ENCODE measurements at places on chromosomes 1 and 21.

DNA sequence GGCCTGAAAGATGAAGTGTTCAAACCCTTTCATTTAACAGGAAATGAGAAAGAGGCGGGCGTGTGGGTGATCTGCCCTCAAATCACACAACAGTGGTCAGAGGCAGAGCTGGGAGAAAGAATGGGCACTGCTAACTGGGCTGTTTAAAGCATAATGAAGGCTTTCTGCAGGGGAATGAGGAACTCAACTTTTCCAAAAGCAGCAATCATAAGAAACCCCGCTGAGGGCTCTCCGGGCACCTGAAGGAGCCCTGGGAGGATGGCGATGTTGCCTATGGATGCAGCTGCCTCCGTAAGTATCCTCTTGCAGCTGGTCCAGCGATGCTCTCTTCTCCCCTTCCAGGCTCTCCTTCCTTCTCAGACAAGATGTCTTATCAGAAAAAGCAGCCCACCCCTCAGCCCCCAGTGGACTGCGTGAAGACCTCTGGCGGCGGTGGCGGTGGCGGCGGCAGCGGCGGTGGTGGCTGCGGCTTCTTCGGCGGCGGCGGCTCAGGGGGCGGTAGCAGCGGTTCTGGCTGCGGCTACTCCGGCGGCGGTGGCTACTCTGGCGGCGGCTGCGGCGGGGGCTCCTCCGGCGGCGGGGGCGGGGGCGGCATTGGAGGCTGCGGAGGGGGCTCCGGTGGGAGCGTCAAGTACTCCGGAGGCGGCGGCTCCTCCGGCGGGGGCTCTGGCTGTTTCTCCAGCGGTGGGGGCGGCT, 1.2 kb downstream of the LORICRIN start:
- no peak for DNase-seq

GRCh38 chr1:10932088-10932487, 80.4 kb upstream of the TARDBP start:
- DNase-seq = no peak

DNA sequence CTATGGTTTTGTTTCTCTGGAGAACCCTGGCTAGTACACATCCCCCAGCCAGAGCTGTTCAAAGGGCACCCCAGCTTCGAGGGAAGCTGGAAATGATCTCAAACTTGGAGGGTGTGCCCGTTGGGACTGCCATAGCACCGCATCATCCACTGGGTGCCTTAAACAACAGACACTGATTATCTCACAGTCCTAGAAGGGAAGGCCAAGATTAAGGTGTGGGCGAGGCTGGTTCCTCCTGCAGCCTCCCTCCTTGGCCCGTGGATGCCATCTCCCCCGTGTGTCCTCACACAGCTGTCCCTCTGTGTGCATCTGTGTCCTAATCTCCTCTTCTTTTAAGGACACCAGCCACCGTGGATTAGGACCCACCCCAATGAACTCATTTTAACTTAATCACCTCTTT, 4.2 kb upstream of the IBA57 start:
- no peak for DNase-seq

GRCh38 chr1:160681066-160681890, 30.3 kb downstream of the CD48 start:
- peak; percentile 39 for DNase-seq

- DNase-seq = no peak
These were observed 56.6 kb downstream of the AGPAT3 start for GRCh38 chr21:43921571-43921978.

DNA sequence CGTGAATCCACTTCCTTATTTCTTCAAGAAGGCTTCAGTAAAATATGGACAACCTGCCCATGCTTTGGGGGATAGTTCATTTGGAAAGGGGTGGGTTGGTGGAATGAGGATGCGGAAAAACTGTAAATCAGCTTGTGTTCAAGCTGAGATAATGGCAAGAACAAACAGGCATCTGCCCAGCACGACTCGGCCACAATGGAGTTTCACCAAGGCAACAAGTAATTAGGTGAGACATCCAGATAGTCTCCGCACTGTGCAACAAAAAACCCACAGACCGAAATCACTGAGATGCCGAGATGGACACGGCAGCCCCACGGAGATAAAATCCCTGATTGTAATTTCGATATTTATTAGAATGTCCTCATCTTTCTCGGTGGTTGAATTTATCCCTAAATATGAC, 455.2 kb downstream of the AJAP1 start:
- DNase-seq = no peak

DNA sequence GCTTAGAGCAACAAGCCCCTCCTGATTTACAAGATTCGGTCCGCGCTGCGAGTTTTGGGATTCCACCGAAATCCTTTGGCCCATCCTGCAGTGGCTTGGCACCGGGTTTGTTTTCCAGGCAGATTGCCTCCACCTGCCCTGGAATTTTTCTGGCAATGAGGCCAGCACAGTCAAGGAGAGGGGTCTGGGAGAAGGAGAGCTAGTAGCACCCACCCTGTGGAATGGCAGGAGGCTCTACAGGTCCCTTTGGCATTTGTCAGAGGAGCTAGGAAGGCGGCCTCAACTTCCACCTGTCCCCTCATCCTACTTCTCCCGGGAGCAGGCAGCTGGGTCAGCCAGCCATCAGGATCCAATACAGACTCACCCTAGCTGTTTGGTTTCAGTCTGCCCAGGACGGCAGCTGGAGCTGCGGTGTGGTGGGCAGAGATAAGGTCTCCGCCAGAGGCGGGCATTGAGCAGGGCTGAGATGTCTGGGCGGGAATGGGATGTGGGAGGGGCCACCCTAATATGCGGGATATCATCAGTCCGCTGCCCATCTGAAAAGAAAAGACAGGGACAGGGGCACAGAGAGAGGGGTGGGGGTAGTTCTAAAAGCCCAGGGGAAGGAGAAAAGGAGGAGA, 37.8 kb upstream of the PRELP start:
- no peak for DNase-seq

DNA sequence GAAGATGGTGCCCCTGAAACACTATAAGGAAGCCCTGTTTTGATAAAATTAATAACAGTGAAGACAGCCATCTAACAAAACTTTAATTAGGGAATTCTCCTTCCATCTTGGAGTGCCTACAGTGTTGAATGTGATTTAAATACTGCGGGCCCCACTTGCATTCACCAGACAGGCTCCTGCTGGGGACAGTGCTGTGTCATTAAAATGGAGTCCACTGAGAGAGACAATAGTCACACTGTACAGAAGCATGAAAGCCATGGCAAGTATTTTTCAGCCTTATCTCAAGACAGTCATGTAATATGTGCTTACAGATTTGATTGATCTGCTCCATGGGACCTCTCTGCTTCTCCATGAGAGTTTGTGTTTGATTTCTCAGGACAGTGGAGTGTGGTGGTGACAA, 29.7 kb upstream of the ZBTB18 start:
- no peak for DNase-seq

DNA sequence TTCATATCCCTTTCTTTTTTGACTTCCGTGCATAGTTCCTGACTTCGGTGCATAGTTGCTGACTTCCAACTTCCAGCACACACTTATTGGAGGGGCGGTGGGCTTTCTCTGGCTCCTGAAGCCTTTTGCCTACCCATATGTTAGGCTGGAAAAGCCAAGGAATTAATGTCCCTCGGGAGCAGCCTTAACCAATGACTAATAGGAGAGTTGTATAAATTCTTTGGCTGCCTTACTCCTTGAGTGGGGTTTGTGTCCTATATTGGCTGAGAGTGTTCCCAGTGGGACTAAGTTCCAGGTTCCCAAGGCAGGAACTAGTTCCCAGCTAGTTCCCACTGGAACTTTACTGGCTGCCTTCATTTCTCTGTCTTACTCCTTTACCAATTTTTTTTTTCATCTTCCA, 105.7 kb downstream of the ZNF326 start:
- no peak for DNase-seq

- no peak for DNase-seq
These were observed 39.0 kb upstream of the DIPK1A start for GRCh38 chr1:93000291-93000690.

- no peak for DNase-seq
These were observed 54.1 kb upstream of the LRRC7 start for GRCh38 chr1:69513601-69514000.

DNA sequence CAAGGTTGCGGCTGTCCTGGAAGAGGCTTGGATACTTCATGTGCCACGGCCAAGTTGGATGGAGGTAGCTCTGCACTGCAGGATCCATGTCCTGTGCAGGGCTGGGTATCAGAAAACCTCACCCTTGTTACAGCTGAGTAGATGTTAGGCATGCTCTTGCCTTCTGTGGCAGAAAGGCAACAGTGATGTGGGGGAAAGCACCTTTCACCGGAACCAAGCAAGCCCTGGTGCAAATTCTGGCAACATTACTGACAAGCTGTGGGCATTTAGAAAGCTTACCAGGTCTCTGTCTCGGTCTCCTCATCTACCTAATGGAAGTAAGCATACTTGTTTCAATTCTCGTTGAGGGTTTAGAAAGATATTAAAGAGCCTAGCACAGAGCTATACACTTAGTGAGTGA, 14.5 kb upstream of the CDCA8 start:
- DNase-seq = no peak

- no peak for DNase-seq
These were observed 17.2 kb downstream of the ATP1A1 start for GRCh38 chr1:116390195-116390594.

DNA sequence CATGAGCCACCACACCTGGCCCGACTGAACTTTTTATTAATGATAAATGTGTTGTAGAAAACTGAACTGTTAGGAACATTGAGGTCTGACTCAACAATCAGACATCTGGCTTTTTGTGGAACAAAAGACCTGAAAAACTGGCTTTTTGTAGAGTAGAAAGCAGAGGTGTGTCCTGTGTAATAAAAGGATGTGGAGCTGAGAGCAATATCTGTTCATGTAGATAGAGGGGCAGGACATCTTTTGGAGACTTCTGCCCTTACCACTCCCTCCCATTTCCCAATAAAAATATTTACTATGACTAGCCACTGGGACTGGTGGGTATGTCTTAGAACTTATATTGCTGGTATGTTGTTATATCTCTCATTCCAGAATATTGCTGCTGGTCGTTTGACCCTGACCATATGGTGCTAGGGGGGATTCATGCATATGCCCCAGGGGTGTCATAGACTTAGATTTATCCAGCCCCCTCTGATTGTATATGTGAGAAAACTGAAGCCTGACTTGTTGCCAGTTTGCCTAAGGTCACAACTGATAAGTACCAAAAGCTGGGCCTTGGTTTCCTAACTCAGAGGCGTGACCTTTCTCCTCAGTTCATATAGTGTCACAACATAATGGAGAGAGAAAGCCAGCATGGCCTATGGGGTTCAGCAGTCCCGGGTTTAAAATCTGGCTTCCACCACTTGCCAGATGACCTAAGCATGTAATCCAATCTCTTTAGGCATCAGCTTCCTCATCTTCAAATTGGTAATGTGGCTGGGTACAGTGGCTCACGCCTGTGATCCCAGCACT, 33.5 kb upstream of the PIGV start:
- DNase-seq = no peak

- DNase-seq = no peak
These were observed 219.0 kb downstream of the RWDD3 start for GRCh38 chr1:95453053-95453452.

DNA sequence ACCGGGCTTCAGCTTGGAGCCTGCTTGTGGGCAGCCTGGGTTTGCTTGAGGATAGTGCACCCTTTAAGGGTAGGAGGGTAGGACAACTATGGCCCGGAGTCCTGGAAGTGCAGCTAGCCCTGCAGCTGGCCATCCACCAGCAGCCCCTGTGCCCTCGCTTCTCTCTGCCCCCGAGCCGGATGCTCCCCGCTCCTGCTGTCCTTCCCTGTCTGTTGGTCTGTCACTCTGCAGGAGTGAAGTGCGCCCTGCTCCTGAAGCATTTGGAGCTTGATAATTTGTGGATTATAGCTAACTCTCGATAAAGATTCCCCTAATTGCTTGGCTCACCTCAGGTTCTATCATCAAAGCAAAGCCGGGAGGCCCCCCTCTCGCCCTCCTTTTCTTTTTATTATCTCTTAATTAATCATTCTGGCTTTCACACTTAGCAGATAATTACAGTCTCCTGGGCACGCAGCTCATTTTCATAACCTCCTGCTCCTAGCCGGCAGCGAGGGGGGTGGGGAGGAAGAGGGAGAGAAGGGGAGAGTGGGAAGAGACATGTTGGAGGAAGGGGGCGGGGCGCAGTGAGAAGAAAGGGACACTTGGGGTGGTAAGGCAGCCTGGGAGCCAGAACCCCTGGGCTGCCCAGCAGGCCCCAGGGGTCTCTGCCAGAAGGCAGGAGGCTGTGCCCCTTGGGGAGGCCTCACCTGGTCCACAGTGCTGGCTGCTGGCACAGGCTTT, 14.4 kb downstream of the KIRREL1 start:
- no peak for DNase-seq

DNA sequence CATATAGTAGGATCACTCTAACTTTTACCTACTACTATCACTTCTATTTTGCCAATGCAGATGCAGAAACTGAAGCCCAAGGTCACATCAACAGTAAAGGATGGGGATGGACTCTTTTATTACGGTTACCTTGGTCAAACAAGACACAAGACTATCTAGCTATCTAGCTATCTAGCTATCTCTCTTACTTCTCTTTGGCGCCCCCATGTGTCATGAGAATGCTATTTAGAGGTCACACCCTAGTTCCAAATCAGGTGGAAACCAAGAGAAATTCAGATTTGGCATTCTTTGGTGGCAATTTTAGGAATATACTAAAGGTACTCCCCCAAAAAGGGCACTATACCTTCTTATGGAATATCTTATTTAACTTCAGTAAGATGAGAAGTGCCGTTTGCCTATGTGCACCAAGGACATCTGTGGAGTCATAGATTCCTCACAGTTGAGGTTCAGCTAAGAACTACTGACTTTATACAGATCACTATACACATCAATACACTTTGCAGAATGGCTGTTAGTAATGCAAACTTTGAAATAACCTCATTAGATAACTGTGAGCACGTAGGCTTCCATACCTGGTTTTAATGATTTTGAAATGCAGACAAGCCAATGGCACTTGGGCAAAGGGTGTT, 6.7 kb downstream of the ZNF648 start:
- no peak for DNase-seq

GRCh38 chr1:113166473-113166872, 93.5 kb downstream of the LRIG2 start:
- DNase-seq = no peak

GRCh38 chr21:36079671-36080070, 9.8 kb downstream of the CBR1 start:
- DNase-seq = no peak

DNA sequence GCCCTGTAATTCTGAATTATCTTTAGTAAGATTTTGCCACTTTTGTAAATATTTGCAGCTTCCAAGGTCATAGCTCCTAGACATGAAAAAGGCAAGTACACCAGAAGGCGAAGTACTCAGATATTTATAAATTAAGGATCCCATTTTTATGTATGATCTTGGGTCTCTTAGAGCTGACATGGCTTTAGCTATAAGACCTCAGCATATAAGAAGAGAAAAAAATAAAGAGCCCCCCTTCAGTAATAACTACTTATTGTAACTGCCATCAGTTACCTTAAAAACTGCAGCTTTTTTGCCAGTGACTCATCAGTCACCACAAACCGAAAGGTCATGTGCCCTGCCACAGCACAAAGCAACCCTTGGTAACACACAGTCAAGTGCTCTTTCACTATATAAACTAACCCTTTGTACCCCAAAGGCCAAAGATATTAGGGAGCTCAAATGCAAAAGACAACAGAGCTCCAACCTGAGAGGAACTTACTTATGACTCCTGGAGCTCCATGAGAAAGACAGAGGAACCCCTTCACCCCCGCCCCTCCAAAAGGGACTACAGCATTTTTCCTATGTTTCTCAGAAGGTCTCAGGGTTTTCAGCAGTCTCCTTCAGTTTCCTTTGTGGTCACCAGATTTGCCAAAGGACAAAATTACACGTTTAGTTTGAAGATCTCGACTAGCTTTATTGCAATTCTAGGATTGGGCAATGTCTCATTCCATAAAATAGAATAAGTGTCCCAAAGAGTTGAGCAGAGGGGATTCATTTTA, 219.8 kb upstream of the DUSP10 start:
- no peak for DNase-seq
